ENCODE measurements at places on chromosomes 6 and 20.

- no peak for DNase-seq
Measured at GRCh38 chr6:139611327-139612134, 237.1 kb upstream of the CITED2 start.

- peak; percentile 82 for DNase-seq
Measured at GRCh38 chr20:4607287-4607713, 114.4 kb upstream of the PRND start.

DNA sequence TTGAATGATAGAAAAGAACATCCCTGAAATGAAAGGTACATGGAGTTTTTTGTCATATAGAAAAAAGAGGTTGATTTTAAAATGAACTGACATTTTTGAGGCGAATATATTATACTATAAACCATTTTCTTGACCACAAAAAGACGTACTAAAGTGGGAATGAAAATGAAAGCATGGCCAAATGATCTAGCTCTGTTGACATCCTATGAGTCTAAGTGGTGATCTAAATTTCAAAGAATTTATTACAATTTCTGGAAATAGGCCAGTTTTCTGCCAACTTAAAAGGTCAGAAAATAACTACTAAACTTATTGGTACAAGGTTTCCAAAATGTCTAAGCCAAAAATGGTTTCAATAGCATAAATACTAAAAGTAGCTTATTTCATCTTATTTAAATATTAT lies 536.8 kb downstream of the EYS start:
- DNase-seq, result no peak

DNA sequence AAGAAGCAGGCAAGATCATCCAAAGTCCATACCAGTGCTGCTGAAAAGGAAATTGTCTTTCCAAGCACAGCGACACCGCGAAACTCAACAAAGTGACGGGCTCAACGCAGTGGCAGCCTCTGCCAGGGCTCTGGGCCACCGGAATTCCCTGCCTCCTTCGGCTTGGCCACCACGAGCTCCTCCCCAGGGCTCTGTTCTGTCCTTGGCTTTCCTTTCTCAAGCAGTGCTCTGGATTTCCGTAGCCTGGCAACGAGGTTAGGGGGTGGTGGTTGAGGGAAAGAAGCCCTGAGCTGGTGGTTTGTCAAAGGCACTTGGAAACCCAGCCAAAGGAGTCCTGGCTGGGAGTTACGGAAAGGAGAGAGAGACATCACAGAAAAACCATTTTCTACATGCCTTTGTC lies 31.2 kb downstream of the PRR18 start:
- DNase-seq, result peak; percentile 91

DNA sequence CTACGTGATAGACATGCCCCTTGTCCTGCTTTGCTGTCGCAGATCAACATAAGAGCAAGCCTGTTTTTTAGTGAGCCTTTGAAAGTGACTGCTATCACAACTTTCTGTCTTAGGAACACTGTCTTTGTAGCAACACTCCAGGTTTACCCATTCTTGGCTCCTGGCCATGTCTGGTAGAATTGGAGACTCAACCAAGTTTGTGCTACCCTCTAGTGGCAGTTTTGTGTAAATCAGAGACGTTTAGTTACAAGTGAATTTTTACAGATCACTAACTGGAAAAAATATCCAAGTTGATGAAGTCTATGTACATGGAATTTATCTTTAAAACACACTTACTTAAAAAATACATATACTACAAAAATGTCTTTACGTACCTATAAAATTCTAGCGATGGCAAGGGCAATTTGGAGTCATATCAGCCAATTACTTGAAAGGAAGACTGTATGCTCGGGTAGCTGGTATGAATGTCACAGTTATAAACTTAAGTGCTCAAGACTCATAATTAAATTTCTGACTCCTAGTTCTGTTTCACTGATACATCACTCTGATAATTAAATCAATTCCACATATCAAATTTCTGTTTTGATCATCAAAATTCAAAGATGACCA lies 101.4 kb downstream of the ADGB start:
- peak; percentile 91 for DNase-seq

DNA sequence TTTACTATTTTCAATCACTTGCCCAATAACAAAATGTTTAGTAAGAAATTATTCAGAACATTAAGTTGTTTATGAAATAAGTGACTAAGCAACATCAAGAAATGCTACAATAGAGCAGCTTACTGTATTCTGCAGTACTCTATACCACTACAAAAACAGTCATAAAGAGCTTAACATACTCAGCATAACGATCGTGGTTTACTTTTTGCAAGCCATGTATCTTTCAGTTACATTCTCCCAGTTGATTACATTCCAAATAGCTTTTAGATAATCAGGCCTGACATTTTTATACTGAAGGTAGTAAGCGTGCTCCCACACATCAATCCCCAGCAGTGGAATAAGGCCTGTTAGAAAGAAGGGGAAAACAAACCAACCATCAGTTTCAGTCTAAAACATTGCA lies 10.7 kb downstream of the SOD2 start:
- peak; percentile 41 for DNase-seq

DNA sequence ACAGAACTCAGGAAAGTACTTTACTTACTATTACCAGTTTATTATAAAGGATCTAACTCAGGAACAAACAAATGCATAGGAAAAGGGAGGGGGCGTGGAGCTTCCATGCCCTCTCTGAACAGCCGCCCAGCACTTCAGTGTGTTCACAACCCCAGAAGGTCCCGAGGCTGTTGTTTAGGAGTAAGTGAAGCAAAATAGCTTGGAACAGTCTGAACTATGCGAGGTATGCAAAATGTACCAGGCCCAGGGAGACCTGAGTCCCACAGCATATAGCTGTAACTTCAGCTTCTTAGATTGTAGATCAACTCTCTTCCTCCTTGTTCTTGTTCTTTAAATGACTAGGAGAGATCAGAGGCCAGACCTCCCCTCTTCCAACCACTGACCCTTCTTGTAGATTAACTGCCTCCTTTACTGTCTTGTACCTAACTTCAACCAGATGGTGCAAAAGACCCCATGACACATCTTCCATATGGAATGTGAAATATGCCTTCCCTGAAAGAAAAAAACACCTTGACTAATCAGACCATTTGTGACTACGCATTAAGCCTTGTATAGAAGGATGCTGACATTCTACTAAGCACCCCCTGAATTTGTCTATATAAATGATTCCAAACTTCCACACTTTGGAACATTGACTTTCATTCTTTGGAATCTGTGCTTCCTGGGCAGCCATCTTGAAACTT lies 98.8 kb upstream of the SNX9 start:
- peak; percentile 33 for DNase-seq

DNA sequence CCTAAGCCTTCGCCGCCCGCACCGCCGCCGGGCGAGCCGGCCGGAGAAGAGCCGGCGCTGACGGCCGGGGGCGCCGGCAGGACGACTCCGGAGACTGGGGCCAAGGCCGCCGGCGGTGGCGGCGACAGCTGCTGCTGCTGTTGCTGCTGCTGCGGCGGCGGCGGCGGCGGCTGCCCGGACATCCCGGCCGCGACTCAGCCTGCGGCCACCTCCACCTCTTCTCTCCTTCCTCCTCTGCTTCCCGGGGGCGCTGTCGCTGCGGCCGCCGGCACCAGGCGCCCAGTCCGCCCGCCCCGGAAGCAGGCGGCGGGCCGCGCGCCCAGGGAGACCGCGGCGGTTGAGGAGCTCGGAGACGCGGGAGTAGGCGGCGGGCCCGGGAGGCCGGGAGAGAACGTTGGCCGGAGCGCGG lies 307 bp downstream of the RANBP9 start:
- no peak for DNase-seq

DNA sequence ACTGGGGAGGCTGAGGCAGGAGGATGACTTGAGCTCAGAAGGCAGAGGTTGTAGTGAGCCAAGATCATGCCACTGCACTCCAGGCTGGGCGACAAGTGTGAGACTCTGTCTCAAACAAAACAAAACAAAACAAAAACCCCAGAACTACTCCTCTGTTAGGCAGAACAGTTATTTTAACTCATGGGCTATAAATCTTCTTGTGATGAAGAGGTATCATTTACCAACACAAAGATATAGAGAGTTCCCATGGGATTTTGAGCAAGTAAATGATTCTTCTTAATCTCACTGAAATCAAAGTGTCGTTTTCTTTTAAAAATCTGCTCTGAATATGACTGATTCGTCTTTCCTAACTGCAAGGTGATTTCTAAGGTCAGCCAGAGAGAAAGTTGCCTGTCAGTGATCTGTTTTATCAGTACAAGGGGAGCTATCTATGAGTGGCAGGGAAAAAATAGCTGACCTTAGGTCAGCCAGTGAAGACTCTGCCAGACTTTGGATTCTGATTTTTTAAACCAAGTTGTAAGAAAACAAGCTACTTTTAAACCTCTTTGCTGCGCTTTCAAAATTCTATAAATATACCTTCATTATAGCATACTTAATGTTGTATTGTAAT lies 3.8 kb upstream of the DSP start:
- no peak for DNase-seq

DNA sequence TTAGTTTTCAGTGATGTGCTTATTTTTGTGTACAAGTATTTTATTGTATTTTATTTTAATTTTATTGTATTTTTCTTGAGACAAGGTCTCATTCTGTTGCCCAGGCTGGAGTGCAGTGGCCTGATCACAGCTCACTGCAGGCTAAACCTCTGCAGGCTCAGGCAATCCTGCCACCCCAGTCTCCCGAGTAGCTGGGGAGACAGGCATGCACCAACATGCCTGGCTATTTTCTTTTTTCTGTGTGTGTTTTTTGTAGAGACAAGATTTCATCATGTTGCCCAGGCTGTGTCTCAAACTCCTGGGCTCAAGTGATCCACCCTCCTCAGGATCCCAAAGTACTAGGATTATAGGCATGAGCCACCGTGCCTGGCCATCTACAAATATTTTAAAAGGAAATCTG lies 146.3 kb downstream of the MANEA start:
- peak; percentile 1 for DNase-seq

GRCh38 chr6:107348224-107348623 lies 111.1 kb downstream of the PDSS2 start:
- DNase-seq, result no peak

GRCh38 chr6:12592634-12593033 lies 123.9 kb upstream of the PHACTR1 start:
- DNase-seq, result peak; percentile 76

DNA sequence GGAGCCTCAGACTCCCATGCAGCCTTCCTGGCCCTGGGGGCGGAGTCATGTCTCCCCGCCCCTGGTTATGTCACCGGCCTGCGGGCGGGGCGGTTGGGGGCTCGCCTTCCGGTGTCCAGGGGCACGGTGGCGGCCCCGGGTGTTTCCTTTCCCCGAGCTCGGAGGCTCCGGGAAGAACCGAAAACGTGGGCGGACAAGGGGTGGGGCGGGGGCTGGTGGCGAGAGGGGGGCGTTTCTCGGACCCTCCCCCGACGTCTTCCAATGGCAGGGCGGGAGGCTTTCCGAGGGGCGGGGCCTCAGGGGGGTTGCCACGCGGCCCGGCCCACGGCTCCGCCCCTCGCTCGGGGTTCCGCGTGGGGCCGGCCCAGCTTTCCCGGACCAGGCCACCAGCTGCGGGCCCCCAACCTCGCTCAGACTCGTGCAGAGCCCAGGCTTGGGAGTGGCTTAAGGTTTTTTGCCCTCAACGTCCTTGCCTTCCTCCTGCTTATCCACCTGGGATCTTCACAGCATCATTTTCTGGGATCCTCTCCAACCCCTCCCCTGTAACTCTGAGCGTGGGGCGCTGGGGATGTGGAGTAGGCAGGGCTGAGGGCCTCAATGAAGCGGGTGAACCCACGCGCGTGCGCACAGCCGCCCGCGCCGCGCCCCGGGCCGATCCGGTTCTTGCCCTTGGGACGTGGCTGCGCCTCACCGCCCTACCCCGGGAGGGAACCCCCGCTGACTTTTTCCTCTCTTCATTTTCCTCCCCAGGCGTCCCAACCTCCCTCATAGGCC lies 2.1 kb upstream of the NRN1 start:
- peak; percentile 74 for DNase-seq

- DNase-seq, result no peak
Measured at GRCh38 chr20:64031822-64032314, 4.1 kb upstream of the C20orf204 start.

DNA sequence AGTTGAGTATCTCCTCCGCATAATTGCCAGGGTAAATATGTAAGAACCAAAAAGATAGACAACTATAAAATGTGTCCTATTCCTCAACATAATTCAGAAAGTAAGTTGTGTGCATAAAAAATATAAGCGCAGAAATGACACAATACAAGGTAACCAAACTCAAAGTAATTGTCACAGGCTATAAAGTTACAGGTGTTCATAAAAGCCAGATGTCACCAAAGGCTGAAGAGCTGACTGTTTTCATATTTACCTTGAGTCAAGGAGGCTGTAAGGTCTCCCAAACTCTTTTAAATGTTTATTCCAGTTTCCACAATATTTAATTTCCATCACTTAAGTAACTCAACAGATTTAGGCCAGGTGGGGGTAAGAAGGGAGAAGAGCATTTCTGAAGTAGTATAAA lies 192.2 kb upstream of the MARCKS start:
- DNase-seq, result no peak

DNA sequence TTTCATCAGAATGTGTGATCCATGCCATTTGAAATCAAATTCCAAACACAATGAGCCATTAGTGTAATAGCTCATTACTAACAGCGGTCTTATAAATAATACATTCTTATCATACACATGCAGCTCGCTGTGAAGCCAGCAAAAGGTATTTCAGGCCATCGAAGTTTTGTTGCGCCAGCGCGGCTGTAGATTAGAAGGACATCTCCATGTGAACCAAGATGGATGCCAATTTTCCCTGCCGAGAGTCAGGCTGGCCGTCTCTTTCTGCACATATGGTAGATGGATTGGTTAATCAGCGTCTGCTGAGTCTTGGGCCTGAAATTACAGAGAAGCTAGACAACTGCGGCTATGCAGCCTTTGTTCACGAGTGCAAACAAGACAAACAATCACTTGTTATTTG lies 44.1 kb downstream of the CFAP61 start:
- no peak for DNase-seq

- DNase-seq, result no peak
Measured at GRCh38 chr6:125356884-125357283, 55.1 kb upstream of the HDDC2 start.

DNA sequence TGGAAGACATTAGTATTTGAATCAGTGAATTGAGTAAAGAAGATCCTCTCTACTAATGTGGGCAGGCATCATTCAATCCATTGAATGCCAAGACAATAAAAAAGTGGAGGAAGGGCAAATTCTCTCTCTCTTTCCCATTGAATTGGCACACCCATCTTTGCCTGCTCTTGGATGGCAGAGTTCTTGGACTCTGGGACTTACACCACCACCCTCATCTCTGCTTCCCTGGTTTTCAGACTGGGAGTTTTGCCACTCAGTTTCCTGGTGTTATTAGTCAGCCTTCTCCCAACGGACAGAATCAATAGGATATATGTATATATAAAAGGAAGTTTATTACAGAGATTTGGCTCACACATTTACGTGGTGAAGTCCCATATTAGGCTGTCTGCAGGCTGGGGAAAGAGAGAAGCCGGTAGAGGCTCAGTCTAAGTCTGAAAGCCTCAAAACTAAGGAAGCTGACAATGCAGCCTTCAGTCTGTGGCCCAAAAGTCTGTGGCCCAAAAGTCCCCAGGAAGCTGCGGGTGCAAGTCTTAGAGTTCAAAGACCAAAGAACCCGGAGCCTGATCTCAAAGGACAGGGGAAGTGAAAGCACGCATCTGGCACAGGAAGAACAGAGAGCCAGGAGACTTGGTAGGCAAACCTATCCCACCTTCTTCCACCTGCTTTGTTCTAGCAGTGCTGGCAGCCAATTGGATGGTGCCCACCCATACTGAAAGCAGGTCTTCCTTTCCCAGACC lies 64.4 kb downstream of the SMPDL3A start:
- no peak for DNase-seq

All from astrocyte of the hippocampus (primary cell).